A172 (cell line): ENCODE measurements at places on chromosomes 7 and 10. TPM values are rescaled to one million over a fixed set of nuclear protein-coding genes. Genes with fewer than 3 reads are reported as not detected.

The PHKG1 gene
- 0.28 TPM in 1 of 2 replicates, not detected in the other for total RNA-seq

DNA sequence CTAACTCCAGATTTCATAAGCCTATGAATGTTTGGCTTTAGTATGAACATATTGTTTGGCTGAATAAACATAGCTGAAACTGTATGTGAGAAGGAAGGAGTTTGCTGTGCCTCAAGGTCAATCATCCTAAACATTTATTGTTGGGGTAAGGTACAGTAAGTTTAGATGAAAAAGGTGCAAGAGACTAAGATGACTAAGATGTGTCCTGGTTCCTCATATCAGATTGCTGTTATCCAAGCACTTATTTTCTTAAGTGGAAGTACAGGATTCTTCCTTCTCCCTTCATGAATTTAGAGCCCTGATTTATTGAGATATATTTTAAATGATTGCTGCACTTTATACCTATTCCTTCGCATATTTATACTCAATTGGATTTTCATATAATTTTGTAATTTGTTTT is 12.2 kb downstream of the MDFIC start:
- DNase-seq, result no peak

DNA sequence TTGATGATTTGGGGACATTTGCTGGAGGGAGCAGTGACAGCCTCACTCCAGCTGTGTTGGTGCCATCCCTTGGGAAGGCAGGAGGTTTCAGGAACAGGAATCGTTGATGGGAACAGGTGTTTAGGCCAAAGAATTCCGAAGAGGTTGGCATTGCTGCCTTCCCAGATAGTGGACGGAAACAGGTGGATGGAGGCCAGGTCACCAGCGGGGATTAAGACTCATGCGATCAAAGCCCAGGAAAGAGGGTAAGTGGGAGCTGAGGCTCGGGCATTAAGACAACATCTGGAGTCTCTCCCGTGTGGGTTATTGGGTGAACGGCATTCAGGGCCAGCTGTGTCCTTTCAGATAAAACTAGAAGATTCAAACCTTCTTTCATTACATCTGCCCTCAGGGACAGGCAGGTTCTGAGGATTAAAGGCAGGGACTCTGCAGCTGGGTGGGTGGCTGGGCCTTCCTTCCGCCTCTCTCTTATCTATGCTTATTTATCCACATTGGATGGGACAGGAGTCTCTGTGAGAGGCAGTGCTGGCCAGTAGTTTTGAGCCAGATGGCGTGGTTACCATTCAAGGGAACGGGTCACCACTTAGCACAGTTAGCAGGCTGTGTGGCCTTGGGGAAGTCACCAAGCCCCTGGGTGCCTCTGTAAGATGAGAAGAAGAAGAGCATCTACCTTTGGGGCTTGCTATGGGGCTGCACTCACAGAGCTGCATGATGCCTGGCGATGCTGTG is 67.6 kb downstream of the INSIG1 start:
- no peak for DNase-seq

GRCh38 chr7:139118234-139118804 is 8.8 kb upstream of the ZC3HAV1 start:
- peak; percentile 74 for DNase-seq

DNA sequence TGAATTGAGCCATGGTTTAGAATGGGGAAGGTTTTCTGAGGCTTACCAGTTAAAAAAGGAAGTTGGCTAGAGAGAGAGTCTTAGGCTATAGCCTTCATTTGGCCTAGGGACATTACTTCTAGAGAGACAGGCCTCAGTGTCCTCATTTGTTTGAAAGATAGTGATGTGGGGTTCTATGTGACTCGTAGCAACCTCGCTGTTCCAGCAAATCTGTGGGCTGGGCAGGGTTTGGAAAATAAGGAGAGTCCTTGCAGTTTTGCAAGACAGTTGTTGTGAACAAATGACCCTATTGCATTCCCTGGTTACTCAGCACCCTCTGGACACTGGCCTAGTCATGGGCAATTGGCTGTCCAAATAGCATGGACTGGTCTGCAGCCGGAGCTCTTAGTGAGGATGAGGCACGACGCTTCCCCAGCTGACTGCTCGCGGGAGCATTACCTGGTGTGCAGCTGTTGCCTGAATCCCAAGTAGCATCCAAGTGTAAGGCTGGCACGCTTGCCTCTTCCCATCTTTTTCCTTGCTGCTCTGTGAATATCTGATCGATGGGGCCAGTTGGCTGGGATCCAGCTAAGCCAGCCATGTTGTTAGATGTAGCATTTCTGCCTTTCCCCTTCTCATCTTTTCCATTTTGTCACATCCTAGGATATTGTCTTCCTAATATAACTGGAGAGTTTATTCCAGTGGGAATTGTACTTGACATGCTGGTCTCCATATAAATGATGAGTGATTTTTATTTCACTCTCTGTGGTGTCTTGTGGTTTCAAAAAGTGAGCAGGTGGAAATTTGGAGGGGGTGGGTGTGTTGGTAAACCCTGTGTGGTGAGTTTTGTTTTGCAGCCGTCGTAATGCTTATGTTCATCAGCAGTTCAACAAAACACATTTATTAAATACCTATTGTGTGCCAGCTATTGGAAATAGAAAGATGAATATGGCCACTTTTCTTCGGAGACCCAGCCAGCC is 99.8 kb downstream of the SND1 start:
- DNase-seq, result no peak

DNA sequence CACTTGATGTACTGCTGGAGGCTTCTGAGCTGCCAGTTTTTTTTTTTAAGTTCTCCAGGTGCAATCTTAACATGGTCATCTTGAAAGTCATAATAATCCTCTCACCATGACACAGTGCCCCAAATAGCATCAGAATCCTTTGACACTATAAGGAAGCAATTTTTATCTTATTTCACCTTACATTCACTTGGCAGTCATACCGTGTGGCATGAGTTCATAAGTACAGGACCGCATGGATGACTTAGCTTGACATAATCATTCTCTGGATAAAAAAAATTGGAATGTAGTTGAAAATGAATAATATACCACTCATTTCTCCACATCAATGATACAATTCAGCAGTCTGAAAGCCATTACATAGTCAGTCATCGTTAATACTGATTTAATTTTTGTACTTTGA is 25.6 kb upstream of the TMEM196 start:
- DNase-seq, result no peak
